Stimulated activated CD4-positive, alpha-beta T cell treated with anti-CD3 and anti-CD28 coated beads, Interleukin-1b, Interleukin-23, amount 100 ng/mL, for 24 hours (primary cell): ENCODE measurements at places on chromosomes 6 and 20.

DNA sequence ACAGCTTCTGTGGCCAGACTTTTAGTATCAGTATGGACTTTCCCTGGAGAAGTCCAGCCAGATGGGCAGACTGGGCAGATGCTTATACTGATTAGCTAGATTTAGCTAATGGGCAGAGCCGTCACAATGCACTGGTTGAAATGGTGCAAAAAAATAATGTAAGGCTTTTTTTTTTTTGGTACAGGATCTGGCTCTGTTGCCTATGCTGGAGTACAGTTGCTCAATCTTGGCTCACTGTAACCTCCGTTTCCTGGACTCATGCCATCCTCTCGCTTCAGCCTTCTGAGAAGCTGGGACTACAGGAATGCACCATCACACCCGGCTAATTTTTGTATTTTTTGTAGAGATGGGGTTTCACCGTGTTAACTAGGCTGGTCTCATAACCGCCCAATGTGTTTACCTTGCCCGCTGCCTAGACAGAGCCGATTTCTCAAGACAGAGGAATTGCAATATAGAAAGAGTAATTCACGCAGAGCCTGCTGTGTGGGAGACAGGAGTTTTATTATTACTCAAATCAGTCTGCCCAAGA lies 16.4 kb upstream of the KIFC1 start:
- no peak for DNase-seq

DNA sequence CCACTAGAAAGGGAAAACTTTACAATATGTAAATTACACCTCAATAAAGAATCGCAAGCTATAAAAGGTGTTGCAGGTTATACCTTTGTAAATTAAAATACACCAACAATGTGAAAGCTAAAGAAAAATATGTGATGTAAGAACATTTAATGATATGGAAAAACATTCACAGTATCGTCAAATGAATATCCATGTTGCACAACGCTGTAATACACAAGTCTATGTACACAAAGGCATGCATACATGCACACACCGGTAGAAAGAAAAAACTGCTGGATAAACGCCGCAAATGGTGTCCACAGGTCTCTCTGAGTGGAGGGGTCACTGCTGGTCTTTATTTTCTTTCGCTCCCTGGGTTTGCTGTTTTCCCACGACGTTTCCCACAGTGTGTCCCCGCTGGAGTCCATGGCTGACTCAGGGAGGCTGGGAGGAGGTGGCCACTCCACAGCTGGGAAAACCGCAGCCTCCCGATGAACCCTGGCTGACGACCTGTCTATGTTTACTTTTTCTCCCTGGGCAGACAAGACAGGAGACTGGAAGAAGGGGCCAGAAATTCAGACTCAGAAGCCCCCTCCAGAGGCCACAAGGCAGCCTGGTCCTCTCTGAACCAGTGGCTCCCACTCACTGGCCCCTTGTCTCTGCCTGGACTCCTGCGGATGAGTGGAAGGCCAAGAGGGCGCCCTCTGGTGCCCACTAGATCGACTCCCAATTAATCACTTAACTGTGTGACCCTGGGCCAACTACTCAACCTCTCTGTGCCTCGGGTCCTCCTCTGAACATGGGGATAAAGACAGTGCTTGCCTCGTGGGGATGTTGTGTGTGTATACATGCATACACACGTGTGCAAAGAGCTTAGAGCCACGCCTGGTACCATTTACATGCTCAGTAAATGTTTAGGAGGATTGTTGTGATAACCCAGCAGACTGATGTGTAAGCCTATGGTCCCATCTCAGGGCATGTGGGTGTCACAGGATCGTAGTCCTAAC lies 12.8 kb upstream of the BPI start:
- no peak for DNase-seq

DNA sequence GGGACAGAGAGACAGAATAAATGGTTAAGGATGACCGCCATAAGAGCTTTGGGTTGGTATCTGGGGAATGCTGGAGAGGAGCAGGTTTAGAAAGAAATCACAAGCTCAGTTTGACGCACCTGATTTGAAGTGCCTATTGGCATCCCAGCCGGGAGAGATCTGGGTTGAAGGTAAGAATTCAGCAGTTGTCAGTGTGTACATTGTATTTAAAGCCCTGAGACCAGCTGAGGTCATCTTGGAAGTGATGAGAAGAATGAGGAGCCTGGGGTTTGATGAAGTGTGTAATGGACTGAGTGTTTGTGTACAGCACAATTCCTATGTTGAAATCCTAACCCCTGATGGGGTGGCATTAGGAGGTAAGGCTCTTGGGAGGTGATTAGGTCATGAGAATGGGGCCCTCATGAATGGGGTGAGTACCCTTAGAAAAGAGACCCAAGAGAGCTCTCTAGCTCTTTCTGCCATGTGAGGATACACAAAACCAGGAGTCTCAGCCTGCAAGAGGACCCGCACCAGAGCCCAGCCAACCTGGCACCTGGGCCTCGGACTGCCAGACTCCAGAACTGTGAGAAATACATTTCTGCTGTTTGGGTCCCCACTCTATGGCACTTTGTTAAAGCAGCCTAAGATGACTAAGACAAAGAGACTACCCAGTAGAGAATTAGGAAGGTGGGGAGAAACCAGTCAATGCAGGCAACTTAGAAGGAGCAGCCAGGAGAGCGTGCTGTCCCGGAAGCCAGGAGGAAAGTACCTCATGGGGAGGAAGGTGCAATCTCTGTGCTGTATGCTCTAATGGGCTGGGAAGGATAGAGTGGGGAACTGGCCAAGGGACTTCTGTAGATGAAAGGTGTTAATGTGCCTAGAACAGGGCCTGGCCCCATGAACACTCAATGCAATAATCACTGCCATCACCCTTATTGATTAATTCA lies 133.7 kb upstream of the SLC24A3 start:
- DNase-seq, result no peak

DNA sequence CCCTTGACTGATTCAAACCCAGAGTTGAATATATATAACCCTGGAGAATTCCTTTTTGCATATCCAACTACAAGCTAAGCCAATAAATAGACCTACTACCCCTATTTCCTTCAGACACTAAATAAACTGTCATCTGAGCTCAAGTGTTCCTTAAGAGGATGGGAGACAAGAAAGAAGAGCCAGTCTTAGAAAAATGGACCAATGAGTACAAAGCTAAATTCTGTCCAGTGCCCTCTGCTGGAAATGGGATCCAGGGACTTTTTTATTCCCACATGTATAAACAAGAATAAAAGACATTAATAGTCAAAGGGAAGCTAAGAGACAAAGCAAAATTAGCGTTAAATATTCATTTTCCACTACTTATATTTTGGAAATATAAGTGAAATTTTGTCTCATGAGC lies 4.8 kb downstream of the PPP1R10 start:
- DNase-seq, result no peak

- DNase-seq, result no peak
These were observed 511.2 kb upstream of the JARID2 start for GRCh38 chr6:14734416-14735340.

DNA sequence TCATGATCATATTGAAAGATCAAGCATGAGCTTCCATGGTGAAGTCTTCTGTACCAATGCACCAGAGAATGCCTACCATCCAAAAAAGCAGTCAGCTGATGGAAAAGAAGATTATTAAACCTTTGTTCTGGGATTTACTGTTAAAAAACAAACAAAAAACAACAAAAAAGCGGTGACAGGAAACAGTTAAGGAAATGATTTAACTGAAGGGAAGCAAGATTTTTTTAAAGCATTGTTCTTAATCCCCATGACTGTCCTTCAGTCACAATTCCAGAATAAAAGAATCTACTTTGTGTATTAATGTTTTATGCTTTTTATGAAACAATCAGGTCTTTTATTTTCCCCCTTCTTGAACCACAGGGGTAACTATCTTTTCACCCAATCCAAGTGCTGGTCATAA lies 23.9 kb downstream of the FAM162B start:
- DNase-seq, result no peak

GRCh38 chr20:47815866-47816265 lies 30.6 kb upstream of the SULF2 start:
- DNase-seq, result no peak
